NCI-H1694 treated with DMSO at 0.1 percent for 48 hours (cell line): ENCODE measurements at places on chromosomes 1 and 21.
A peak's percentile ranks its signal among the peaks of the same experiment; 100 is the strongest.

- DNase-seq: no peak
Observed at GRCh38 chr1:178094739-178095645, 1.1 kb downstream of the RASAL2 start.

GRCh38 chr1:12477936-12478611 is 139.9 kb downstream of the DHRS3 start:
- no peak for DNase-seq

DNA sequence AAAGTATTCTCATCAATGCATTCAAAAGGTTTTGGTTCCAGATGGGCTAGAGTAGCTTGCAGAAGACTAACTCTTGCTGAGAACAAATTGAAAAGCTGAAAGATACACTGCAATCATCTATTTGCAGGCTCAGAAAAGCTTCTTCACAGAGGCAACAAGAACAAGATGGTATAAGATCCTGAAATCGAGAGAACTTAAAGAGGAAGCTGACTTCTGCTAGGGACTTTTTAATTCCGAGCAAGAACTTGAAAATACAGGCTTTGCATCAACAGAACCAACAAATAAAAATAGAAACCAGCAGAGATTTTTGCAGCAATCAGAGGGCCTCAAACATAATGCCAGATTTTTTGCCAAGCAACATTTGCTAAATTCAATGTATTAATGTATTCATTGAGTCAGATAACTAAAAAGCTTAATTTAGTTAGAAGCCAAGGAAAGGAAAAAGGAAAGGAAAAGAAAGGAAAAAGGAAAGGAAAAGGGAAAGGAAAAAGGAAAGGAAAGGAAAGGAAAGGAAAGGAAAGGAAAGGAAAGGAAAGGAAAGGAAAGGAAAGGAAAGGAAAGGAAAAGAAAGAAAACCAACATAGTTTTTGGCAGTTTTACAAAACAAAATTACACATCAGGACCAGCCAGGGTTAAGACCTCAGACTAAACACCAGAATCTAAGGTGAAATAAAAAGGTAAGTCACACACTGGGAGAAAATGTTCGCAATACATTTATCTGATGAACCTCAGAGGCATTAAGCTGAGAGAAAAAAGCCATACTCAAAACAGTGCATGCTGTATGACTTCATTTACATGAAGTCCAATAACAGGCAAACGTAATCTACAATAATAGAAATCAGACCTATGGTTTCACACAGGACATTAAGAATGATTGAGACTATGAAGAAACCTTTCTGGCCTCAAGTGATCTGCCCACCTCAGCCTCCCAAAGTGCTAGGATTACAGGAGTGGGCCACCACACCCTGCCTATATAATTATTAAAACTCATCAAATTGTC is 42.6 kb downstream of the FAF1 start:
- DNase-seq: no peak

- no peak for DNase-seq
Observed at GRCh38 chr1:153260585-153261280, 1.2 kb downstream of the LORICRIN start.

DNA sequence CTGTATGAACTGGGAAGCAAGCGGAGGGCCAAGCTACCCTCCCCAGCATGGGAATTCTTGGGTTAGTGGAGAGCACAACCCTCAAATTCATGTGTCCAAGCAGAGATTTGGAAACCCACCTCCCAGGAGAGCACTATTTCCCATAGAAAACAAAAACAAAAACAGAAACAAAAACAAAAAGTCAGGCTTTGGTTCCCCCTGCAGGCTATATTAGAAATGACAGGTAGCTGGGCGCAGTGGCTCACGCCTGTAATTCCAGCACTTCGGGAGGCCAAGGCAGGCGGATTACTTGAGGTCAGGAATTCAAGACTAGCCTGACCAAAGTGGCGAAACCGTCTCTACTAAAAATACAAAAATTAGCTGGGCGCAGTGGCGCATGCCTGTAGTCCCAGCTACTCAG is 10.8 kb downstream of the MINDY1 start:
- DNase-seq: peak; percentile 15

GRCh38 chr1:154410185-154410827 is 5.2 kb downstream of the IL6R start:
- DNase-seq: no peak

- no peak for DNase-seq
Observed at GRCh38 chr1:201471772-201472171, 2.8 kb upstream of the PHLDA3 start.

DNA sequence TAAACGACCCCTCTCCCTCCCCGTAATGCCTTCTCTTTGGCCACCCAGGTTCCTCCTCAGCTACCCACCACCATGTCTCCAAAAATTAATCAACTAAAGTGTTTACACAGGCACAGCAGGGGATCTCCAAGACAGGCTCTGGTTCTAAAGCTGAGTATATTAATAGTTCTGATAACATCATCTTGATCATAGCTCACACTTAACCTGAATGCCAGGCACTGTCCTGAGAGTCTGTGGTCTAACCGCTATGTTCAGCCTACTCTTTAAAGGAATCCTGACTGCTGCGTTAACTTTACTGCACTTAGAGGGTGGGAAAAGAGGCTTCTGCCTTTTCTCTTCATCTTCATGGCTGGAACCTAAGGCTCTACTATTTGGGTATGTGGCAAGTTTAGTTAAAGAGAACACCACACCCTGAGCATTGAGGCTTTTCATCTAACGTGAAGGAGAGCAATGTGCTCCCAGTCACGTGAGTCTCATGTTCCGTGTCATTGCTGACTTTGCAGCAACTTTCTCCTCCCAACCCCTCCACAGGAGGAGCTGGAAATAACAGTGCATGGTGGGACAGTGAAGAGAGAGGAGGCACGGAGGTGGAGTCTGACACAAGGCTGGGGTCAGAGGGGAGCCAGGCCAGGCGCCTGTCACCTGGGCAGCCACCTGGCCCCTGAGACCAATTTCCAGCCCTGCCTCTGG is 86.4 kb downstream of the FAM78B start:
- DNase-seq: no peak

DNA sequence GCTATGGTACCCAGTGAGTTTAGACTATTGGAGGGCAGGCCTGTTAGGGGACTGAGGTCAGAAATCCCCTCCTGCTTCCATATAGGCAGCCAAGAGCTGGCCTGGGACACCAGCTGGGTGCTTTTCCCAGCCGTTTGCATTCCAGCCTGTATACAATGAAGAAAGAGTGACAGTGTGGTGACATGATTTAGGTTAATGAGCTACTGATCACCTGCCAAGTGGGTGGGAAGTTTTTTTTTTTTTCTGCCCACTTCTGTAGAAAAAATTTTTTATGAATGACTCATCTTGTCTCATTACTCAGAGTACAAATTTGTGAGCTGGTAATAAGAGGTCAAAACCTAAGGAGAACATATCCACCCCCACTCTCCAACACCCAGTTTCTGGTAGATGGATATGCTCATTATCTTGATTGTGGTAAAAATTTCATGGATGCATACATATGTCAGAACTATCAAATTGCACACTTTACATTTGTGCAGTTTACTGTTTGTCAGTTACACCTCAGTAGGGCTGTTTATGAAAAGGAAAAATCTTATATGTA is 16.4 kb upstream of the CGN start:
- DNase-seq: peak; percentile 91

GRCh38 chr1:182680901-182681567 is 3.4 kb downstream of the RGS8 start:
- no peak for DNase-seq

DNA sequence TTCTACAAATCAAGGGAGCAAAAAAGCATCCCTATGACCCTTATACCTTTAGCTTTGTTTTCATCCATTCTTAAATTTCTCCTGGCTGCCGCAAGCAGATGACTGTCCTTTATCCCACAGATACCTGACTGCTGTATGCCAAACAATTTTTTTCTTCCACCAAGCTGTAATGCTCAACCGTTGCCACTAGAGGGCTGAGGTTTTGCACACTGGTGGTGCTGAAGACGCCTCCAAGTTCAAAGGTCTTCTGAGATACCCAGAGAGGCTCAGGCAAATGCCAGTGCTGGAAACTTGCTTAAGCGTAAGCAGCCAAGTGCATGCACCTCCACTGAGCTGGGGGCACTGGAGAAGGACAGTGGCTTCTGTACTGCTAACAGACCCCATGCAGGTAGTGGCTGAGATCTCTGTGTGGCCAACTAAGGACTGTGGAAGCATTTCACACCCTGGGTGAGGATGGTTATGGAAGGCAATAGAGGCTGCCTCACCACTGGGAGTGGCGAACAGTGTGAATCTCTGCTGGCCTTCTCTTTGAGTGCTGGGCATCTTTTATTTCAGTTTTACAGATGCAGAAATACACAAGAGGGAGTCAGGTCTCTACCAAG is 28.5 kb downstream of the CNIH3 start:
- DNase-seq: peak; percentile 28

- DNase-seq: peak; percentile 79
Observed at GRCh38 chr1:61337981-61338848, 255.9 kb downstream of the NFIA start.

DNA sequence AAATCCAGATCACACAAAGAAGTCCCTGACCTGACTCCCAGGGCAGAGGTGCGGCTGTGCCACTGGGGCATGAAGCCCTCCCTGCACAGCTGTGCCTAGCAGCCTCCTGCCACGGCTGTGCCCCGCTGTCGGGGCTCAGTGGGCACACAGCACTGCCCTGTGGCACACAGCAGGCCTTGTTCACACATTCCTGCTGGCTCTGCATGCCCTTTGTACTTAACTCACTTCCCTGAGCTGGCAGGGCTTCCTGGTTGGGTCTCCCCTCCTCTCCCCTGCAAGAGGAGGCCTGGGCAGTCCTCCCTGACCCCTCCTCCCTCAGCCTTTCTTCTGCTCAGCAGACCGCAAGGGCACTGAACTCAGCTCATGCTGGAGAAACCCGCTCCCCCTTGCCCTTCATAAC is 14.8 kb downstream of the LHX4 start:
- DNase-seq: no peak

DNA sequence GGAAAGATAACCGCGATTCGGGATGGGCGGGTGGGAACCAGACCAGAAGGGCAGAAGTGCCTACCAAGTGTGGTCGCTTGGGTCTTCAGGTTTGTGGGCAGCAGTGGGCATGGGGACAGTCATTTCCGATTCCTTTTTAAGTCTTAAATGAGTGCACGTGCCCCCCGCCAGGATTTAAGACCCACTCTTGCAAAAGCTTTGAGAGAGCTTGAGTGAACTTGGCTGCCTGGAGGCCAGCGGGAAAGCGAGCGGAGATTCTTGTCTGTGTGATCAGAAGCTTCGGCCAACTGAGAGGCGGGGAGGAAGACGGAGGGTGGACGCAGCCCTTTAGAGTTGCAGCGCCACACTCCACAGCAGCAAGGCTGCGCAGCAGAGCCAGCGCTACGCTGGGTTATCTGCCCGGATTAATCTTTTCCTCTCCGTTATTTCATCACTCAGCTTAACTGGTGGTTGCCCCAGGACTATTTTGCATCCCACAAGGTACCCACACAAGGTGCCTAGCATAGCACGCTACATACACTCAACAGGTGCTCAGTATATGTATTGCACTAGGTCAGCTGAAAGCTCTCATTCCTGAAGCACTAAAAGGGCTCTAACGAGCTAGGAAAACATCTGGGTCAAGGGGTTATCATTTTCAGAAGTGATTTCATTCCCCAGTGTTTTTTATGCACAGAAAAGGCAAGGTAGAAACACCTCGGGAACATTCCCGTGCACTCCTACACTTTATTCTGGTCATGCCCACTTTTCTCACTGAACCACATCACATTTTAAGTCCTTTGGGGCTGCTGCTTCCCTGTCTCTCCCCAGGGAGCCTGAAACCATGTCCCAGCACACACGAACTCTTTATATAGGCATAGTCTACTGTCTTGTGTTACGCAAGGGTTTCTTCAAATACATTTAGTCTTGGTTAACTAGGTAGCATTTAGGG is 1.5 kb upstream of the BATF3 start:
- no peak for DNase-seq

GRCh38 chr1:232291681-232292080 is 338.3 kb downstream of the SIPA1L2 start:
- no peak for DNase-seq

DNA sequence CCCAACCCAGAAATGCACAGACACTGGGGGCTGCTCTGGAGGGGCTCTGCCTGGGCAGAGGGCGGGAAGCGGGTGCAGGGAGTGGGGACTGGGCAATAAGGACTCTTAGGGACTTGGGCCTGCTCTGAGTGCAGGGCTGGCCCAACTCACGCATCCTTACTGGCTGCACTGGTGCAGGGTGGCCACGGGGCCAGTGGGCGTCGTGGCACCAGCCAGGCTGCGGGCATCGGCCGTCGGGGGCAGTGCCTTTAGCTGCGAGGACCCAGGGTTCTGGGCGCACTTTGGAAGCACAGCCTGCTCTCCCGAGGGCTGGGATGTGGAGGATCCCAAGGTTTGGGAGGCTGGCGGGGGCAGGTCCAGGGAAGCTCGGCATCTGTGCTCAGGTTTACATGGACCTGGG is 27.1 kb upstream of the TTLL10 start:
- DNase-seq: no peak

DNA sequence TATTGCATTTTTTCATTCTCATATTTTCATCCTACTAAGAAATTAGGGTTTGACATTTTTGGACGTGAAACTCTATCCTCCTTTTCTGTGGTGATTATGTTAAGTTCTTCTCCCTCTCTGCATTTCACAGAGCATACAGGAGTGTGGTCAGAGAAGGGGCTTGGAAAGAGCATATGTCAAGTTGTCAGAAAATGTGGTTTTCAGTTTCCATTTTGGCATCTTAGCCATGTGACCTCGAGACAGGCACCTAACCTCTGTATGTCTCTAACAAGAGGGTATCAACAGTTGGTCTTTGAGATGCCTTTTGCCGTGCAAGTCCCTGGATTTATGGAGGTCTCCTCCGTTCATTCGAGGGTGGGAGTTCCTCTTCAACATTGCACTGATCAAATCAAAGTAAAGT is 140.7 kb downstream of the CYYR1 start:
- no peak for DNase-seq

GRCh38 chr21:17786851-17787181 is 32.3 kb downstream of the C21orf91 start:
- DNase-seq: no peak

- DNase-seq: no peak
Observed at GRCh38 chr1:51309291-51309690, 21.1 kb downstream of the TTC39A start.

GRCh38 chr1:92425617-92426016 is 61.1 kb downstream of the GFI1 start:
- DNase-seq: no peak

DNA sequence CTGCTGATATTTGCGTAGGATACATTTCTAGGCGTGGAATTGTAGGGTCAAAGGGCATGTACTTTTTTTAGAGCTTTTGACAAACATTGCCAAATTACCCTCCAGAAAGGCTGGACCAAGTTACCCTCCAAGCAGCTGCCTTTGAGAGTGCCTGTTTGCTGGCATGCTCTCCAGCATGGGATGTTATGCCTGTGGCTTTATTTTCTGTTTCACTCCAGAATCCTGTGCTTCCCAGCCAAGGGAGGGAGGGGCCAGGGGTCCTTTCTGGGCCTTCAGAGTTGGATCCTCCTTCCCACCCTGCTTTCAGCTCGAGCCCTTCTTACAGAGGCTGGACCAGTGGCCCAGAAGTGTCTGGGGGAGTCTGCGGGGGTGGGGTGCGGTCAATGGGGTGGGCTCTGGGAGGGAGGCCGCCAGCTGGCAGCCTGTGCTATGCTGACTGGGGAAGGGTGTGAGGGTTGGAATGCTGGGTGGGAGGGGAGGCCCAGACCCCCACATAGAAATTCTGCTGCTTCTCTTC is 81.2 kb downstream of the EPHB2 start:
- DNase-seq: no peak

- DNase-seq: no peak
Observed at GRCh38 chr1:20830378-20830777, 43.3 kb upstream of the HP1BP3 start.
